Dorsolateral prefrontal cortex (tissue), 122 donors: ENCODE measurements at places on chromosomes 5 and 9.

DNA sequence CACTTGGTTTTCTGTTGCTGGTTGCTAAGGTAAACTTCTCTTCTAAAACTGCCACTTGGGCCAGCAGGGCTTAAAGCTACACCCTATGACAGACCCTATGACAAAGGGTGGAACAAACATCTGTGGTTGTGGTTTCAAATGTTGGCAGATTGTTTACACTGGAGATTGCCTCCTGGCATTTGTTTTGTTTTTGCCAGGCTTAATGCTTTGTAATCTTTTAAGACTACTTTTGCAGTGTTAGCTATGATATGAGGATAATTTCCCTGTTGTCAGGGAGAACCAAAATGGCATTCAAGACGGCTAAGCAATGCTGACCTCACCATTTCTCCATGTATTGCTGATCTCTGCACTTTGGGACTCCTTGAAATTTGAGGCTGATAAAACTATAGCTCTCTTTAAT is 50.3 kb downstream of the MAMDC2 start:
- DNase-seq: no peak

- DNase-seq: no peak
Observed at GRCh38 chr9:89716559-89716958, 111.7 kb downstream of the GADD45G start.

DNA sequence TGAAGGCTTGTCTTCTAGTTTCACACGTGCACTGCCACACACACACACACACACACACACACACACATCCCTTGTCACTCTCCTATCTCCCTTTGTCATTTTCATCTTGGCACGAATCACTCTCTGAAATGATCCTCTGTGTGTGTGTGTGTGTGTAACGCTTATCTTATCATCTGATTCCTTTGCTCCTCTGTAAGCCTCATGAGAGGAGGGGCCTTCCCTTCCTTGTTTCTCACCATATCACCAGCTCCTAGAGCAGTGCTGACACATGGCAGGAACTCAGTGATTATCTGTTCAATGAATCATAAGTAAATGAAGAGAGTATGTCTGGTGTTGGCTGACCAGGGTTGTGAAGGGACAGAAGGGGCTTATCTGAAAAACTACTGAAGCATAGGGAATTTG is 53.3 kb downstream of the PDE4D start:
- DNase-seq: no peak

GRCh38 chr9:117304549-117304948 is 110.3 kb downstream of the ASTN2 start:
- no peak for DNase-seq

DNA sequence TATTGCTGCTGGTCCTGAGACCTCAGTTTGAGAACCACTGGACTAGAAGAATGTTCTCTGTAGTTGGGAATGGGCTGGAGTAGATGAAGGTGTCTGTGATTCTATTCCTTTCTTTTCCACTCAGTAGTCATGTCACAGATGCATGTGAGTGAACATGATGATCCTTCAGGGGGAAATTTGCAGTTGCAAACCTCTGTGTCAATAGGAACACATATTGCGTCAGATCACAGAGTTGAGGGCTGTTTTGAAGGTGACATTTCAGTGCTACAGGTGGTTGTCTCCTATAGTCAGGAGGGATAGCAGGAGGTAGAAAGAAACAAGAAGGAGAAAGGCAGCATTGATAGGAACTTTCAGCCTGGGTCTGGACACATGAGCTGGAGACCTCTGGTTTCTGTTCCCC is 239.3 kb downstream of the ARHGEF28 start:
- no peak for DNase-seq

DNA sequence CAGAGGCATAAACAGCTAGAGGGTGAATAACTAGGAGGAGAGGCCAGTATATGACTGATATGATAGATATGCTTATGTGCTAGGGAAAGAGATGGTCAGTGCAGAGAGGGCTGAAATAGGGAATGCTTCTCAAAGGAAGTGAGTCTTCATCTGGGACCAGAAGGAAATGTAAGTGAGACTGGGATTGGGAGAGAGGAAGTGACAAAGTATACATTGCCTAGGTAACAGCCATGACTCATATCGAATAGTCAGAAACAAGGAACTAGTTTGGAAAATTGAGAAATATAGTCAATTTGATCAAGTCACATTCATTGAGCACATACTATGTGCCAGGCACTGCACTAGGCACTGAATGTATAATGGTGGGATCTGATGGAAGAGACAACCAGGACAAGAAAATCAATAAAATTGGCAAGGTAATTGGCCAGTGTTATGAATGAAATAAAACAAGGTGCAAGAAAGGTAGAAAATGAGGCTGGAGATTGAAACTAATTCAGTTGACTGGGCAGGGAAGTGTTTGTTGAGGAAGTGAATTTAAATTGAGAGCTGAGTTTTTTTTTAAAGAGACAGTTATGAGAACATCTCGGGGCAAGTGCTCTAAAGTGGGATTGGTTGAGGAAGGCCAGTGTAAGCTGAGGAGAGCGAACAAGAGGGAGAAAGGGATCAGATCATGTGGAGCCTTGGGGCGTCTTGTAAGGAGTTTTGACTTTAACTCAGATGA is 4.3 kb downstream of the ERAP2 start:
- DNase-seq: no peak

DNA sequence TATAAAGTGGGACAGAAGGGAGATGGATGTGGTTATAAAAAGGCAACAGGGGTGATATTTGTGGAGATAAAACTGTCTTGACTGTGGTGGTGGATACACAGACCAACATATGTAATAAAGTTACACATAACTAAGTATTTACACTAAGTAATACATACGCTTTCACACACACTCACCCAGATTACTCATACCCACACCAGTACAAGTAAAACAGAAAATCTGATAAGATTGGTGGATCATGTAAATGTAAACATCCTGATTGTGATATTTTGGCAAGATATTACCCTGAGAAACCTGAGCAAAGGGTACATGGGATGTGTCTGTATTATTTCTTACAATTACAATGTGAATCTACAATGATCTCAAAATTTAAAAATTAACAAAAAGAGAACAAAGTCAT is 53.3 kb upstream of the SLIT3 start:
- DNase-seq: no peak

- DNase-seq: no peak
Observed at GRCh38 chr5:6780802-6781391, 67.7 kb downstream of the TENT4A start.

DNA sequence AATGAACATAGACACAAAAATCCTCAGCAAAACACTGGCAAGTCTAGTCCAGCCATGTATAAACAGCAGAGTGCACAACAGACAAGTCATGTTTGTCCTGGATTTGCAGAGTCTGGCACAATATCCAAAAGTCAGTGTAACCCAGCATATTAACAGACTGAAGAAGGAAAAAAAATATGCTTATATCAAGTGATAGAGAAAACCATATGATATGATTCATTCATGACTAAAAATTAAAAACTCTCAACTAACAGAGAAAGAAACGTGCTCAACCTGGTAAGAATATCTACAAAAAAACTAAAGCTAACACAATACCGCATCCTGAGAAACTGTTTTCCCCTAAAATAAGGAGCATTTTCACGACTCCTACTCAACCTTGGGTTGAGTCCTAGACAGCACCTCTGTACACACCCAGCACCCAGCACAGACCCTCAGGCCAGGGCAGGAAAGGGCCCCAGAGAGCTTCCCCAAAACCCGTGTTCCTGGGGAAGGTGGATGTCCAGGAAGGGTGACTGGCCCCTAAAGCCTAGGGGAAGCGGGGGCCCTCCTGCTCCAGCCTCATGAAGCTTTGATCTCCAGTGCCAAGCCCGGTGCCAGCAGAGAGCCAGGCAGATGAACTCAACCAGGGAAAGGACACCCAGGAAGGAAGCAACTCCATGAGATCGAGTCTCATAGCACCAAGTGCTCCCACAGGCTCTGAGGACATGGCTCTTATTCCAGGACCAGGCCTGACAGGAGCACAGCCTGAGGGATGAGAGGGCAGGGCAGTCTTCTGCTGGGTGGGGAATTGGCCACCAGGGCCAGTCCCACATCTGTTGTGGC is 38.9 kb downstream of the ADAMTS2 start:
- DNase-seq: no peak

DNA sequence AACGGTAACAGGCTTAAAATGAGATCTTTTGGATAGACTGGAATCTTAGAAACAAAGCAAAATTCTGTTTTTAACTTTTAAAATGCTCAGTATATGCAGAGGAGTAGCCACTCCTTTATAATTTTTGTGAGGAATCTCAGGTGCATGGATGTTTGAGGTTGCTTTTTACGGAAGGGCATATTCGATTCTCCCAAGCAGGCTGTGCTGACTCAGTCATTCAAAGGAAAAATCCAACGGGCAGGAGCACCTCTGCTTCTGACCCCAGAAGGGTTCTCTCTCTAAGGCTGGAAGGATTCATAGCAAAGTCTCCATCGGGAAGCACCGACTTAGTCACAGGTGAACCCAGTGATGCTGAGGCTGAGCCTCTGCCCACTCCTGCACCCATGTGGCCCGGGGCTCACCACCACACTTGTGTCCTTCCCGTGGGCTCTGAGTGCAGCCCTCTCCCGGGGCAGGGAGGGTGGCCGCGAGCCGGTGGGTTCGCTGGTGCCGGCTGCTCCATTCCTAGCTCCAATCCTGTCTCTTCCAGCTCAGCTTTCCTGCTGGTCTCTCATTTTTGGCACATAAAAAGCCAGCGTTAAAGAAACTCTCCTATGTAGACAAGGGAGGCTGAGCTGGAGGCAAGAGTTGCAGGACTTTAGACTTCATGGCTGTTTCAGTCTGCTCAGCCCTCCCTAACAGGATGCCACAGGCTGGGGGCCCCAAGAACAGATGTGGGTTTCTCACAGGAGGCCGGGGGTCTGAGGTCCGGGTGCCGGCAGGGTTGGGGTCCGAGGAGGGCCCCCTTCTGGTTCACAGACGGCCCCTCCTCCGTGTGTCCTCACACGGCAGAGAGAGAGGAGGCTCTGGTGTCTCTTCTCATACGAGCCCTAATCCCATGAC is 135.6 kb upstream of the LPCAT1 start:
- DNase-seq: no peak

DNA sequence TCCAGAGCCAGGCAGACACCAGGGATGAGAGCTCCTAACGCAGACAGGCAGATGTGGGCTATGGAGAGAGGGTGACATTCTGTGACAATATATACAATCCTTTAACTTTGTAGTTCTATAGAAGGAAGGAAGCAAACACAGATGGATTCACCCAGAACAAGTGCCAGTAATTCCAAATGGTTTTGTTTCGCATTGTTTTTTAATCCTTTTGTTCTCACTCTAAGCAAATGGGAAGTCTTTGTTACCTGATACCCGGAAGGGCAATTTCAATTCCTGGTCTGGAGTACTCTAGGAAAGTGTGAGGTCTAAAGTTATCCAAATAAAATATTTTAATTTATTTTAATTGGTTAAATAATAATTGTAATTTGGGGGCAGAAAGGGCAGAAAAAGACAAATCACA is 2.5 kb downstream of the FRMD3 start:
- DNase-seq: no peak
